ENCODE measurements at places on chromosomes 7 and 10.

DNA sequence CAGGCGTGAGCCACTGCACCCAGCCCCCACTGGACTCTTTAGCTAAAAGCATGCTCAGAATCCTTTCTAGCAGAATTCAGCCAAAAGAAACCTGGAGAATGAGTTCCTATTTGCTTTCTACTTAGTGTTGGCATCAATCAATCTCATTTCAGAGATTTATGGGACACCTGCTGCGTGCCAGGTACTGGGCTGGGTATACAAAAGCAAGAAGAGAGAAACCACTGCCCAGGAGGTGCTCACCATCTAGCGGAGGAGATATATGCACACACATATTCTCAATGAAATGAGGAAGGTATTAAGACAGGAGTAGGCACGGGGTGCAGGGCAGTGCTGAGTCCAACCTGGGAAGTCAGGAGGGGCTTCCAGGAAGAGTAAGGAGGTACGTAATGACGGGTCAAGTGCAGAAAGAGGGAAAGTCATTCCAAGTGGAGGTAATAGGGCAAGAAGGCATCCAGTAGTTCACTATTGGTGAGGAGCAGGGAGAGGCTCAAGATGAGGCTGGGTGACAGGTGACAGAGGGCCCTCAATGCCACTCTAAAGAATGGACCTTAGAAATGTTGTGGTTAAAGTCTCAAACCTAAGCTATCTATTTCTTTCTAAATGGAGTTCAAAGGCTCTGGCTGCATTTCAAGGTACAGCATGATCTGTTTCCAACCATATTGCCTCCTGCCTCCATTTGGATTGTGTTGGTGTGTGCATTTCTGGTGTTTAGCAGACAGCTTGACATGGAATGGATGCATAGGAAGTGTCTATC, 22.1 kb downstream of the ABLIM1 start:
- DNase-seq, result no peak

GRCh38 chr7:3033581-3033980, 10.1 kb downstream of the CARD11 start:
- DNase-seq, result no peak

DNA sequence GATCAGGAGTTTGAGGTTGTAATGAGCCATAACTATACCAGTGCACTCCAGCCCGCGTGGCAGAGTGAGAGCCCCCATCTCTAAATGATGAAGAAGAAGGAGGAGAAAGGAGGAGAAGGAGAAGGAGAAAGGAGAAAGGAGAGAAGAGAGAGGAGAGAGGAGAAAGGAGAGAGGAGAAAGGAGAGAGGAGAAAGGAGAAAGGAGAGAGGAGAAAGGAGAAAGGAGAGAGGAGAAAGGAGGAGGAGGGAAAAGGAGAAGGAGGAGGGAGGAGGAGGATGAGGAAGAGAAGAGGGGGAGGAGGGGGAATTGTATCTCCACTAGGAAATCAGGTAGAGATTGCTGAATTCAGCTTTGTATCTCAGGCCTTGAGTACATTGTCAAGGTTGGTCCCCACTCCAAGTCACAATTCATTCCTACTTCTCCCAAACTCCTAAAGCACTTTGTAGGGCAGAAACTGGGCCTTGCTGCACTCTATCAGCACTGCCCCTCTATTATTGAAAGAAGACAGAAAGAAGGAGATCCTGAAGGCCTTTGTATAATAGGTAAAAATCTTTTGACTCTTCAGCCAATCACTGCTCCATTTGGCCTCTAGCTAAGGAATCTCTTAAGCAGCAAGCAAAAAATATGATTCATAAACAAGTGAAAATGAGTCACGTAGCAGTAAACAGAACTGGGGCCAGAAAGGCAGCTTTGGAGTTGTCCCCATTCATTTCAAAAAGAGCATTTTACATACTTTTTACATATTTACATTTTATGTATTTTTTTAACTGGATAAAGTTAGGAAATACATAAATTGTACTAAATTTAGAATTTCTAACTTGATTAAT, 178.0 kb downstream of the IMMP2L start:
- DNase-seq, result peak; percentile 24

GRCh38 chr7:132742189-132742612, 165.9 kb upstream of the PLXNA4 start:
- DNase-seq, result peak; percentile 80

GRCh38 chr7:40880581-40880980, 745.8 kb downstream of the SUGCT start:
- no peak for DNase-seq

GRCh38 chr7:50206453-50207250, 97.9 kb upstream of the IKZF1 start:
- no peak for DNase-seq

- DNase-seq, result peak; percentile 45
These were observed 293.9 kb downstream of the SNX13 start for GRCh38 chr7:17646253-17646956.

DNA sequence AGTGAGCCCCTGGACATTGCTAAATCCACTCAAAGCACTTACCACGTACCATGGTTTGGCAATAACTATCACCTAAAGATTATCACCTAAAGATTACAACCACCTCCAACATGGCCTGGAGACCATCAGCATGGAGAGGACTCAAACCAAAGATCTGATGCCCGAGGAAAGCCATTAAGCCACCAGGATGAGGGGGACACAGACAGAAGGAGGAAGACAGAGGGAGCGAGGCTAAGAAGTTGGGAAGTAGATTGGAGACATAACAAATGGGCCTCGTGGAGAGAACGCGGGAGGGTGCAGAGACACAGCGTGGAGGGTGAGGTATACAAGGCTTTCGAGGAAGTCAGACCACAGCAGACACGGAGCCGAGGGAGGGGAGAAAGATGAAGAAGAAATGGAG, 700.2 kb downstream of the PARD3 start:
- no peak for DNase-seq

DNA sequence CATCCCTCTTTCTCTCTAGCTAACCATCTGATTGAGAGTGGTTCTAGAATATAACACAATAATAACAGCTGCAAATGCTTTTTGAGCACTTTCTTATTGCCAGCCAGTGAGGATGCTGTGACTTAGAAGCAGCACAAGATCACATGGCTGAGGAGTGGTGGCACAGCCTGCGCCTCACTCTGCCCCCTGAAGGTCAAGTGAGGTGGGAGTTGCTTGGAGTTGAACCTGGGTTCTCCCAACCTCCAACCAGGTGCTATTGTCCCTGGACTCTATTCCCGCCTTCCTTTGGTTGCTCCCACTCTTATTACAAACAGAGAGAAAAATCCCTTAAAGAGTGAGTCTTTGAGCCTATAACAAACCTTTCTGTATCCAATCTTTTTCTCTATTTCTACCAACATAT, 280.3 kb upstream of the PODXL start:
- no peak for DNase-seq

DNA sequence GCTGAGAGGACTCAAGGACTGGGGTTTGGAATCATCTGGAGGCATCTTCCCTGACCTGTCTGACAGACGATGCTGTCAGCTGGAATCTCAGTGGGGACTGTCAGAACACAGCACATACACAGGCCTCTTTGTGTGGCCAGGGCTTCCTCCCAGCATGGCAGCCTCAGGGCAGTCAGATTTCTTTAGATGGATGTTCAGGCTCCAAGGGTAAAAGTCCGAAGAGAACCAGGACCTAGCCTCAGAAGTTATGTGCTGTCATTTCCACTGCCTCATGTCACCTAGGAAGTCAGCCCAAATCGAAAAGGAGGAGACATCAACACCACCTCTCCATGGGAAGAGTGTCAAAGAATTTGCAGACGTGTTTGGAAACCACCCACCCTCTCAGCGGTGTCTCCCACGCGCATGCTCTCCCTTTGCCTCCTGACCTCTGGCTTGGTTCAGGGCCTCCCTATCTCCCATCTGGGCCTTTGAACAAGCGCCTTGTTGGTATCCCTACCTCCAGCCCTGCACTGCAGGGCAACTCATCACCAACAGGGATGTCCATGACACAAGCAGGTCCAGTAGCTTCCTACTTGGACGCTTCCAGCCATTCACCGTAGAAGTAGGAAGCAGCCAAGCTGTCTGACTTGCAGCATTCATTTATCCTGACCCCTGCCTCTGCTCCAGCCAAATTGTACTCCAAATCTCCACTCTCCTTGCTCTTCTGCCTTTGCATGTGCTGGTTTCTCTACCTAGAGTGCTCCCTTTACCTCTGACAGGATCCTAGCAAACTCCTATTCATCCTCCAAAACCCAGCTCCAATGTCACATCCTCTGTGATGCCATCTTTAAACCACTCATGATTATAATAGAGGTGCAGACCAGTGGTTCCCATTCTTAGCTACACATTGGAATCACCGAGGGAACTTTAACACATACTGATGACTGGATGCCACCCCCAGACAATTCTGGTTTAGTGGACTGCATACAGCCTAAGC, 121.6 kb downstream of the OAT start:
- no peak for DNase-seq

DNA sequence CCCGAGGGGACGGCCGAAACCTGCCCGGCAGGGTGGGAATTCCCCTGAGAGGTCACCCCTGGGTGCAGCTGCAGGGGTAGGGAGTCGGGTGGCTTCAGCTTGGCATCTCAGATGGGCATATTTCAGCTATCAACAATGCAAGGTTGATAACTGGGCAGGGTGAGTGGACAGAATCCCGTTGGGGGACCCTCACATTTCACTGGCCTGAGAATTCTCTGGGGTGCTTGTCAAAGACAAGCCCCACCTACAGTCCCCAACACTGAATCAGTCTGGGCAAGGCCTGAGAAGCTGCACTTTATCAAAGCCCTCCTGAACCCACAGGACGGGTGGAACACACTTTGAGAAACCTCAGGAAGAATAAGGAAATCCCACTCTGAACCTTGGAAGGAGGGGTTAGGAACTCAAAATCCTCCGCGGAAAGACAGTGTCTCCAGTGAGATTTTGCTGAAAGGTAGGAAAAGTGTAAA, 3.1 kb downstream of the RGS10 start:
- no peak for DNase-seq

DNA sequence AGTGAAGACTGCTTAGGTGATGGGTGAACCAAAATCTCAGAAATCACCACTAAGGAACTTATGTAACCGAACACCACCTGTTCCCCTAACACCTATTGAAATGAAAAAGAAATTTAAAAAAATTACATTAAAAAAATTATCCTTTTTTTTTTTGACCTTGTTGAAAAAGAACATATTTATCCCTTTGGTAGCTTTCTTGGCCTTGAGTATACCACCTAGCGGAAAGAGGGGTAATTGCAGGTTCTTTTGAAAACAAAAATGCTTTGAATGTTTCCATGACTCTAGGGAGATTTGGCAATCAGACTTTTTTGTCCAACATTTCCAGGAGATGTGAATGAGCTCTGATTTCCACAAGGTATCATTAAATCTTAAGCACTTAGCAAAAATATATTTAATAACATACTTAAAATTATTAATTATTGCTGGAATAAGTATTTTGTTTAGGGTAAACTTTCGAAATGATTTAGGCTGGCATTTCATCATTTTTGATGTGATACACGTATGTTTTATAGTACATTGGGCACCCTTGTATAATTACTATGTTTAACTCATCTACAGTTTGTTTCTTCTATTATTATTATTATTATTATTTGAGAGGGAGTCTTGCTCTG, 47.0 kb upstream of the ELMO1 start:
- DNase-seq, result peak; percentile 58

DNA sequence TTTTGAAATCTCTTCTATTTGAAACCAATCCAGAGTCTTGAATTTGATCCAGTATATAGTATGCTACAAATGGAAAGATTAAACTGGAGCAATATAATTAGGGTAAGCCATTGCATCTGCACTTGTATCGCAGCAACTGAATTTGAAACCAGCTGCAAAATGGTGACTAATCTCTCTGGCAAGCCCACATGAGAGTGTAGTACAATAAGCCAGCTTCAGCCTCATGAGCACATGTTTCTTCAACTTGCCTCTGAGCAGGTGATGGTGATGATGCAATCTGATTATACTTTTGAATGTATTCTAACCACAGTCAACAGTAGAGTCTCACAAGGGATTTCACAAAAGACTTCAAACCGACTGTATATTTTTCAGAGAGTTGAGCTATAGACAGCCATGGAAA, 829 bp upstream of the RPA3 start:
- peak; percentile 70 for DNase-seq

DNA sequence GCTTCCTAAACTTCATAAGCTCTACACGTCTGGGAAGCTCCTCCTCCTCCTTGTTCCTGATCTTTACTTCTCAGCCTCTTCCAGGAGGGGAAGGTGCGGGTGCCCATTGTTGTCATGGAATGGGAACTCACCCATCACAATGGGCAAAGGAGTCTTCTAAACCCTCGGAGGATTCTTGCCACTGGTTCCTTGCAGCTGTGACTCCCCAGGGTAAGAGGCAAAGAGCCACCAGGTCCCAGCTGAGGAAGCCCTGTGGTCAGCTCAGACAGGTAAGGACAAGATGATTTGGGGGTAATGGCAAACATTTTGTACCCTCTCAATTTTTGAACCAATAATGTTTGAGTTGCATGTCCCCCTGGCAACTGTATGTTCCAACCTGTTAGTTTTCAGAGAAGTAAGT, at the start of gene TEX36:
Gene TEX36 (minus strand): TSS at position 101 of the 400 bp plus-strand sequence. CDS start 174 bp downstream, outside the sequence.
- DNase-seq, result no peak

- no peak for DNase-seq
These were observed 870 bp downstream of the GNA12 start for GRCh38 chr7:2843191-2843685.

GRCh38 chr7:158430308-158431034, 157.2 kb downstream of the PTPRN2 start:
- DNase-seq, result no peak

GRCh38 chr10:129898706-129899268, 65.3 kb downstream of the EBF3 start:
- DNase-seq, result no peak

DNA sequence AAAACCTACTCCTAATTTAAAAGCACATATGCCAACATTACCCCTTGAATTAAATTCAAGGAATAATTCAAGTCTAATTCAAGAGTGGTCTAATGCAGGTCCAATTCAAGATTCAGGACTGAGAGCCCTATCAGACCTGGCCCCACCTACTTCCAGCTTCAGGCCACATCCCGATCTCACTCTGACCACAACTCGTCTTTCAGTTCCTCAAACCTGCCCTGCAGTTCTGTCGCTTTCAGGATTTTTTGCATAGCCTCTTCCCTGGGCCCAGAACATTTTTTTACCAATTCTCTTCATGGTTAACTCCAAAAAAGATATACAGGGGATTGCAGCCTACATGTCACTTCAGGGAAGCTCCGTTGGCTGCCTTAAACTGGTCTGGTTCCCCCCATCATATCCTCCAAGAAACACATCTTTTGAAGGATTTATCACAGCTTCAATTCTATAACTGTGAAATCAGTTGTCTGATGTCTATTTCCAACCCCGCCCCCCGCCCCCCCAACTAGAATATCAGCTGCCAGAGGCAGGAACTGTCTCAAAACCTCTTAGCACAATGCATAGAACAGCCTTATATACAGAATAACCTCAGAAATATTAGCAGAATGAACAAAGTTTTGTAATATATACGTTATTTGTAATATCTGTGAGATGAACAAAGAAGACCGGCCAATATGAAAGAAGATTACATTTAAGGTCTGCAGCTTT, 20.8 kb downstream of the CCDC6 start:
- DNase-seq, result no peak

- no peak for DNase-seq
These were observed 403.5 kb upstream of the ANKRD30A start for GRCh38 chr10:36721871-36722270.

All from dermis blood vessel endothelial cell (primary cell).